Tibial nerve (tissue), 4 donors: ENCODE measurements at places on chromosomes 5 and 9. TPM values are rescaled to one million over a fixed set of nuclear protein-coding genes. Genes with fewer than 3 reads are reported as not detected.

- H3K27ac ChIP-seq: no peak overlapping the region
- H3K4me1 ChIP-seq: no peaks in the 10 kb centered on the region
- no peaks in the 10 kb centered on the region for H3K27me3 ChIP-seq
- no peak overlapping the region for H3K4me3 ChIP-seq
These were observed 208.6 kb downstream of the MPDZ start for GRCh38 chr9:13070612-13071595.

- H3K36me3 ChIP-seq: no peaks in the 10 kb centered on the region
- no peak overlapping the region for H3K4me3 ChIP-seq
- H3K4me1 ChIP-seq: no peaks in the 10 kb centered on the region
- DNase-seq: no peak
- no peak overlapping the region for H3K27ac ChIP-seq
These were observed 438.3 kb downstream of the TAF11L14 start for GRCh38 chr5:18072600-18072999.

DNA sequence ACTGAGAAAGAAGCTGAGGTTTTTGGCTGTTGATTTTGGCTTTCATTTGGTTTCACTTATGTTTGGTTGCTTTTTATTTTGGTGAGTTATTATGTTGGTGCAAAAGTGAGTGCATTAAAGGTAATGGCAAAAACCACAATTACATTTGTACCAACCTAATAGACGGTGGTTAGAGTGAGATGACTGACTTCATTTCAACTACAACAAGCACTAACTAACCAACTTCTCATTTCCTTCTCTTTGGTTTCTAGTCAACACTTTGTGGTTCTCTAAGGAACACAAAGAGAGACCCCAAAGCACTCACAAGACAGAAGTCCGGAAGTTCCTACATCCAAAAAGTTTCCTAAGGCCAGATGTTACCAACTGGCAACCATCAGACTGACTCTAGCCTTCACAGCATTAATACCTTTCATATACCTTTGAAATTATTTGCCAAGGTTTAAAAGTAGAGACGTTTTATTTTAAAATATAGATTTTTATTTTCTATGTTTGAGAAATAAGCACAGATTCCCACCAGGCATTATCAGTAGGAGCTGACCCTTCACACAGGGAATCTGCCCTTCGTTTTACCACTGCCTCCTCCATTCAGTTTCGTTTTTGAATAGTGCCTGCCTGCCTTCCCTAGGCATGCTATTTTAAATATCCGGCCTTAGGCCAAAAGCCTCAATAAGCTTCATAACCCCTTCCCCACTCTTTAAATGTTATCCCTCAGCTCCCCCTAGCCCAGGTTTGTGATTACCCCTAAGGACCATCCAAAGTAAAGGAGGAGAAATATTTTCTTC, 301.1 kb upstream of the PTGER4 start:
- H3K4me1 ChIP-seq: no peaks in the 10 kb centered on the region
- no peaks in the 10 kb centered on the region for H3K27me3 ChIP-seq
- no peak overlapping the region for H3K27ac ChIP-seq
- DNase-seq: no peak
- no peaks in the 10 kb centered on the region for H3K36me3 ChIP-seq
- H3K4me3 ChIP-seq: no peak overlapping the region

The FOXI1 gene
- total RNA-seq: not detected

The ENTREP1 gene
- 2.3 TPM for total RNA-seq
